ENCODE measurements at places on chromosomes 11 and 22. TPM values are rescaled to one million over a fixed set of nuclear protein-coding genes. Genes with fewer than 3 reads are reported as not detected.

The OPCML gene
- total RNA-seq: 1.3 TPM

The GGTLC3 gene
- not detected for total RNA-seq

GRCh38 chr11:114776956-114777355, 98.6 kb downstream of the NXPE2 start:
- peaks cover 3% of the 10 kb centered on the region for H3K27me3 ChIP-seq
- no peak overlapping the region for H3K27ac ChIP-seq
- no peak overlapping the region for H3K4me3 ChIP-seq
- no peaks in the 10 kb centered on the region for H3K36me3 ChIP-seq
- no peak for DNase-seq

GRCh38 chr11:119318240-119319135, 1.6 kb upstream of the MCAM start:
- no peak for DNase-seq

DNA sequence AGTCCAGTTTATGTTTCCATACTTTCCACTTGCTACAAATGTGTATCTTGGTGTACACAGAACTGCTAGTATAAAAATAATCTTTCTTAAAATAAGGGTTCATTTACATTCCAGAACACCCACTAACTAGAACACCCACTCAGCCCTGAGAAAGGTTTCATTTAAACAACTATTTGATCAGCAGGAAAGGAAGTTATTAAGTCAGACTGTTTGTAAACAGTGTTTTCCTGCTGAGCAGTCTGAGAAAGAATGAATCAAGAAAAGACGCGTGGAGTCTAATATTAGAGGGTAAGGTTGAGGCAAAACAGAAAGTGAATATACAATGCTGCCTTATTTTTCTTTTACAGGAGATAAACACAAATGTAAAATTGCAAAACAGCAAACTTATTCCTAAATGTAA, 32.7 kb downstream of the NARS2 start:
- no peaks in the 10 kb centered on the region for H3K36me3 ChIP-seq
- H3K27me3 ChIP-seq: no peaks in the 10 kb centered on the region
- H3K4me1 ChIP-seq: peaks cover 2% of the 10 kb centered on the region
- no peak for DNase-seq

GRCh38 chr22:23144932-23145877, at the start of gene RAB36:
Gene RAB36 (plus strand): TSS chr22:23145477. CDS start chr22:23146617, 1,140 bp downstream.
- no peaks in the 10 kb centered on the region for H3K36me3 ChIP-seq
- no peak within 1 kb of the TSS for H3K4me3 ChIP-seq
- peak; percentile 100 for DNase-seq
- H3K27ac ChIP-seq: peak within 1 kb of the TSS; percentile 48
- no peaks in the 10 kb centered on the region for H3K27me3 ChIP-seq

GRCh38 chr11:73539506-73540084, 58.3 kb downstream of the FAM168A start:
- H3K27ac ChIP-seq: no peak overlapping the region
- no peaks in the 10 kb centered on the region for H3K4me1 ChIP-seq
- no peaks in the 10 kb centered on the region for H3K27me3 ChIP-seq
- DNase-seq: no peak
- no peak overlapping the region for H3K4me3 ChIP-seq
- H3K36me3 ChIP-seq: no peaks in the 10 kb centered on the region

The GRIA4 gene
- total RNA-seq: 3.7 TPM

The TAF1D gene
- 111 TPM for total RNA-seq

DNA sequence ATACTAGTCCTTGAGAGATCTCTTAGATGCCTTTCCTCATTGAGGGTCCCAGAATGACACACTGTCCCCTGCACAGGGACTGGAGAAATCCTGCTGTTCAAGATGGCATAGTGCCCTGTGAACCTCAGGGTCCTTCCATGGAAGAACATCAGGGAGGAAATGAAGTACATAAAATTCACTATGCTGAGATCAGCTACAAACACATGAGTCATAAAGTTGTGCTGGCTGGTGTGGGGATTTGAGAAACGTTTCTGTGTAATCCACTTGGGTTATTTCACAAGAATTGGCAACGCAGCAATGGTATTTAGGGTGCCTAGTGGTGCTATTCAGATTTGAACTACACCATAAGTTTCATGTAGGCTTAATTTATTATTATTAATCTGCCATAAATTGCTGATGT, 174.4 kb downstream of the MAML2 start:
- H3K4me1 ChIP-seq: peaks cover 9% of the 10 kb centered on the region
- no peak overlapping the region for H3K27ac ChIP-seq
- H3K27me3 ChIP-seq: no peaks in the 10 kb centered on the region
- no peak for DNase-seq
- H3K4me3 ChIP-seq: no peak overlapping the region

- H3K4me1 ChIP-seq: no peaks in the 10 kb centered on the region
- H3K36me3 ChIP-seq: no peaks in the 10 kb centered on the region
- DNase-seq: no peak
- no peak overlapping the region for H3K4me3 ChIP-seq
- no peaks in the 10 kb centered on the region for H3K27me3 ChIP-seq
- H3K27ac ChIP-seq: no peak overlapping the region
Measured at GRCh38 chr11:107665018-107665417, 46.8 kb downstream of the SLN start.

DNA sequence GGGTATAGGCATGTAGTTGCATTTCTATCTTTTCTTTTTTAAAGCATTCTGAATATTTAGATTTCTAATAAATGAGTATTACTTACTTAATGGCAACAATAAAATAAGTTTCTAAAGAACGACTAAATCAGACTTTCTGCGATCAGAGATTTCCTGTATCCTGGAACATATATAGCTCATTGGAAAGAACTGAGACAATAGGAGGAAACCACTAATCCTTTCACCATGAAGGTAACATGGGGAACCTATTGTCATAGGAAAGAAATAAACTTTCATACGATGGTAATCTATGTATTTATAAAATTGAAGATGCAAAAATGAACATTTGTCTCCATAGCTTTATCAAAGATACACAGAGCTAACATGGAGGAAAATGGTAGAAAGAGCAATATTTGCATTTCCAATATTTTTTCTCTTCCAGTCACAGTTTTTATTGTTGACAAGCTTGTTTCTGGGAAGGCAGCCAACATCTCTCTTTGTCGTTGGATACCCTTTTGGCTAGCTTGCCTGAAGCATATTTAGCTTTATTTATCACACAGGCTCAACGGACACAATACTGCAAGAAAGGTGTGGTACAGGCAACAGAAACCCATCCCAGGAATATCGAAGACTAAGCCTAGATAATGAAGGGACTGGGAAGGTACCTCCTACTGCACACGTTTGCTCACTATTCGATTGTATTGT, 293.3 kb upstream of the MPPED2 start:
- no peak overlapping the region for H3K27ac ChIP-seq
- H3K4me1 ChIP-seq: peaks cover 2% of the 10 kb centered on the region
- no peaks in the 10 kb centered on the region for H3K36me3 ChIP-seq
- H3K4me3 ChIP-seq: no peak overlapping the region
- no peak for DNase-seq

- no peaks in the 10 kb centered on the region for H3K36me3 ChIP-seq
- no peak for DNase-seq
- no peaks in the 10 kb centered on the region for H3K27me3 ChIP-seq
- no peak overlapping the region for H3K27ac ChIP-seq
- H3K4me1 ChIP-seq: no peaks in the 10 kb centered on the region
Measured at GRCh38 chr11:2276280-2277007, 6.1 kb upstream of the ASCL2 start.

The RIBC2 gene
- 0.55 TPM for total RNA-seq

GRCh38 chr22:46638601-46639431, 18.6 kb downstream of the GRAMD4 start:
- no peaks in the 10 kb centered on the region for H3K36me3 ChIP-seq
- no peak for DNase-seq
- H3K4me3 ChIP-seq: no peak overlapping the region
- H3K27me3 ChIP-seq: no peaks in the 10 kb centered on the region

The PLEKHA7 gene
- total RNA-seq: 9.9 TPM

- no peaks in the 10 kb centered on the region for H3K4me1 ChIP-seq
- no peak overlapping the region for H3K27ac ChIP-seq
- no peaks in the 10 kb centered on the region for H3K27me3 ChIP-seq
- no peaks in the 10 kb centered on the region for H3K36me3 ChIP-seq
- H3K4me3 ChIP-seq: no peak overlapping the region
- no peak for DNase-seq
Measured at GRCh38 chr11:9530901-9531625, 42.4 kb upstream of the WEE1 start.

GRCh38 chr11:44993971-44994704, 43.5 kb upstream of the TP53I11 start:
- H3K36me3 ChIP-seq: no peaks in the 10 kb centered on the region
- no peak overlapping the region for H3K27ac ChIP-seq
- no peaks in the 10 kb centered on the region for H3K4me1 ChIP-seq
- H3K27me3 ChIP-seq: no peaks in the 10 kb centered on the region

The ENTHD1 gene
- not detected for total RNA-seq

The HRAS gene
- 44.9 TPM for total RNA-seq

The GLYAT gene
- total RNA-seq: not detected

GRCh38 chr11:118436639-118437207, 431 bp downstream of the KMT2A start:
- H3K36me3 ChIP-seq: no peaks in the 10 kb centered on the region
- peak overlapping the region; percentile 84 for H3K4me3 ChIP-seq
- peak overlapping the region; percentile 15 for H3K27ac ChIP-seq
- peak; percentile 65 for DNase-seq

- H3K4me1 ChIP-seq: no peaks in the 10 kb centered on the region
- no peak for DNase-seq
- H3K4me3 ChIP-seq: no peak overlapping the region
- H3K27ac ChIP-seq: no peak overlapping the region
- no peaks in the 10 kb centered on the region for H3K36me3 ChIP-seq
Measured at GRCh38 chr11:2664791-2665525, 34.8 kb downstream of the KCNQ1OT1 start.

The SLC17A6 gene
- total RNA-seq: not detected

The MACROD1 gene
- total RNA-seq: 19.0 TPM

DNA sequence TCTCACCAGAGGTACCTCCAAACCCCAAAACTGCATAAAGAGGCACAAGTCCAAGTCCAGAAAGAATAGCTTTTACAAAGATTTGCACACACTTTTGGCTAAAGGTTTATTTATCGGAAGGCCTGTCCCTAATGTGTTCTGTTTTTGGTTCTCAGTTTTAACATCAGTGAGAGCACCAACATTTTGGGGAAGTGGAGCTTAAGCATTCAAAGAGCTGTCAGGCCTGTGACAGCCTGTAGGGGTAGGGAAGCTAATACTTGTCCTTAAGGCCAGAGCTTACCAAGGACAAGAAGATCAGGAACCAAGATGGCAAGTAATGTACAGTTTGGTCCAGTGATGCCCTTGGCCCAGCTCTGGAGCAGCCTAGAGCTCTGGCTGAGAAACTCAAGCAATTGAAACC, 38.9 kb upstream of the SCUBE2 start:
- no peak overlapping the region for H3K27ac ChIP-seq
- H3K27me3 ChIP-seq: no peaks in the 10 kb centered on the region
- no peaks in the 10 kb centered on the region for H3K4me1 ChIP-seq
- H3K4me3 ChIP-seq: no peak overlapping the region

DNA sequence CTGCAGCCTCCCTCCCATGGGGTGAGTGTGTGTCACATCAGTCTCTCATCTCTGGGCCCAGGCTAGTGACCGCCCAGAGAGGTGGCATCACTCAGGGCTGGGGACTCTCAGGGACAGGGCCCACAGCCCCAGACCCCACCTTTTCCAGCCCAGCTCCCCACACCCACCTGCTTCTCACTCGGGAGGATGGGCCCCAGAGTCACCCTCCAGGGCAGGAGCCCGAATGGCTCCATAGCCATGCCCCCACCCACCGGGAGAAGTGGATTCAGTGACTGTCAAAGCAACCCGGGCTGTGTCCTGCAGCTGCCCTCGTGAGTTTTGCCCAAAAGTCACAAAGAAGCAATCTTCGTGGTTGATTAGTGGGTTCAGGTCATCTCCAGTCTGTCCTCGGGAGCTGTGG, 26.0 kb downstream of the PARVG start:
- H3K27me3 ChIP-seq: no peaks in the 10 kb centered on the region
- H3K4me3 ChIP-seq: no peak overlapping the region
- no peak overlapping the region for H3K27ac ChIP-seq
- H3K36me3 ChIP-seq: no peaks in the 10 kb centered on the region

DNA sequence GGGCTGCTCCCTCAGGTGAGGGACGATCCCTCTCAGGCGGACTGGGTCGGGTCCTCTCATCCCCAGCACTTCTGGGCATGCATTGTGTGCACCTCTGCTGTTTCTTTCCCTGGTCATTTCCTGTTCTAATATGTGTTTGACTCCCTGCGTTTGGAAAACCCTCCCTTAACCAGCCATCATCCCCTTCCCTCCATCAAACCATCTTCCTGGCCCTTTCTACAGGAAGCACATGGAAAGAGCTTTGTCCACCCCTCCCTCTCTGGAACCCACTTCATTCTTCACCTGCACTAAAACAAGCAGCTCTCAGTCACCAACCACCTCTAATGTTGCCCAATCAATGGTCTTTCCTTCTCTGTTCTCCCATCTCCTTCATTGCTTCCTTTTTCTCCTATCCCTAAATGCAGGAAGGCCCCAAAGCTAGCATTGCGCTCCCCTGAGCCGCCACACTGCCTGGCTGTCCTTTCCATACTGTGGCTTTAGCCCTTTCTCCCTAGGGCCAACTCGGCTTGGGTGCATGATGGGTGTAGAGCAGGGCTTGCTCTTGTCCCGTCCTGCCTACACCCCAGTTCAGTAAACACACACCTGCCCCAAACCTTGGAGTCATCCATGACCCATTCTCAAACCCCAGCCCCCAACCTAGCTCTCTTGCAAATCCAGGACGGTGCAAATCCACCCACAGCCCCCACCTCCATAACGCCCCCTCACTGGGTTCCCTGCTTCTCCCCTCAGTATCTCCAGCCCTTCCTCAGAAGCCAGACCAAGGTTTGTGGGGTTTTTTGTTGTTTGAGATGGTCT, 5.4 kb upstream of the GAS2L1 start:
- H3K36me3 ChIP-seq: peaks cover 6% of the 10 kb centered on the region
- peak; percentile 66 for DNase-seq
- H3K4me1 ChIP-seq: no peaks in the 10 kb centered on the region

DNA sequence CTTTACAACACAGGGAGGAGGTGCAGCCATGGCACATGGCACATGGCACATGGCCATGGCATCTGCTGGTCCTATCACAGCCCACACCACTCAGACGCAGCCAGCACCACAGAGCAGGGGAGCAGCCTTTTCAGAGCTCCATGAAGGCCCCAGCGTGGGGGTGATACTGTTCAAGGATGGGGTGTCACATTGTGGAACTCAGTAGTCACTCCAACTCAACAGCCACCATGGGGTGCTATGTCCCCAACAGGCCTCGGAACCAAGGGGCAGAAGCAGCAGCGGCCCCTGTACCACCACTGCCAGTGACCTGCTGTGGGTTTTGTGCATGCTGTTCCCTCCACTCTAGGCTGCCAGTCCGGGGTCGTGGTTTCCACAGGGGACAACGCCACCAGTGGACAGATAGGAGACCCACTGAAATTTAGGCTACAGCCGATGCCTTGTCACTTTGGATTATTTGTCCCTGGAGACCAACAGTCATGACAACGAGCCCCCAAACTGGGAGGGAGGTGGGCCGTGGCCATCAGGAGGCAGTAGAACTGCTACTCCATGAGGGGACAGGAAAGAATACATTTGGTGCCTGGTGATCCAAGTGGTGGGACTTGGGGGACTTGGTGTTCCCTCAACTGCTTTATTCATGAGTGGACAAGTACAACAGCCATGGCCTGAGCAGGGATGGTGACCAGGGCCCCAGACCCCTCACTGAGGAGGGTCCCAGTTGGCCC, 30.4 kb upstream of the CD81 start:
- DNase-seq: no peak
- no peaks in the 10 kb centered on the region for H3K4me1 ChIP-seq
- no peak overlapping the region for H3K27ac ChIP-seq
- no peaks in the 10 kb centered on the region for H3K36me3 ChIP-seq

- no peak overlapping the region for H3K27ac ChIP-seq
- no peaks in the 10 kb centered on the region for H3K36me3 ChIP-seq
- no peak overlapping the region for H3K4me3 ChIP-seq
Measured at GRCh38 chr11:79392161-79392560, 48.7 kb downstream of the TENM4 start.

- no peak overlapping the region for H3K4me3 ChIP-seq
- DNase-seq: no peak
- H3K27me3 ChIP-seq: no peaks in the 10 kb centered on the region
Measured at GRCh38 chr11:66636411-66636810, 2.1 kb upstream of the RBM4 start.

The MS4A2 gene
- 8.2 TPM for total RNA-seq
